ENCODE measurements at places on chromosomes 12 and 14.

DNA sequence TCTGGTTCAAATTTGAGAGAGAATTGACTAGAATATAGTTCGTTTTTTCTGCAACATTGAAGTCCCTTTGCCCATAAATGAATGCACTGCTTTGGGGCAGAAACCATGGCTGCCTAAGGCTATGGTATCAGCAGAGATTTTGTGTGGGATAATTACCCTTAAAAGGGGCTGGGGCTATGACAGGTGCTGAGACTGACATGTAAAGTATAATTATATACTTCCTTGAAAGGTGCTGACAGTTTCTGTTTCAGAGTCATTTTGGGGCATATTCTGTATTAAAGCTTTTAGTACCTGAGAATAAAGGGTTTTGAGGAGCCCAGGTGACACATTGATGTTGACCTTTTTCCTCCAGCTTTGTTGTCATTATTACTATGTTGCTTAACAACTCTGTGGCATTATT, 150.3 kb upstream of the PTPRQ start:
- no peak for DNase-seq

- no peak for DNase-seq
These were observed 3.2 kb downstream of the SERPINA9 start for GRCh38 chr14:94472842-94473241.

DNA sequence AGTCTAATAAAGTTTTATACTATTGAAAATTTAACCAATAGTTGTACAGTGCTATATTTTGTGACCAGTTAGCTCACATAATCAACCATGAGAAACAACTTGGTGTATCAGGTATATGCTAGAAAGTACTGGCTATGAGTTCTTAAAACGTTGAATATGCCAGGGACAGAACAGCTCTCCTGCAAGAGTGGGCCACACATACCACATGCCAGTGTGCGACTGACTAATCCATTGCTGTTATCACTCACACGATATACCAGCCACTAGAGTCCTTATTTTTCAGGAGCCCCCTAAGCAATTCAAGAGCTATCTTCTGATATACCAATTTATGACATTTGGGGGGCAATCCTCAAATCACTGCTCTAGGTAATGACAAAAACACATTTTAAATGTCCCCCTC, 9.5 kb downstream of the PKP2 start:
- DNase-seq, result no peak

- DNase-seq, result no peak
These were observed 5.8 kb downstream of the KERA start for GRCh38 chr12:91052026-91052425.

DNA sequence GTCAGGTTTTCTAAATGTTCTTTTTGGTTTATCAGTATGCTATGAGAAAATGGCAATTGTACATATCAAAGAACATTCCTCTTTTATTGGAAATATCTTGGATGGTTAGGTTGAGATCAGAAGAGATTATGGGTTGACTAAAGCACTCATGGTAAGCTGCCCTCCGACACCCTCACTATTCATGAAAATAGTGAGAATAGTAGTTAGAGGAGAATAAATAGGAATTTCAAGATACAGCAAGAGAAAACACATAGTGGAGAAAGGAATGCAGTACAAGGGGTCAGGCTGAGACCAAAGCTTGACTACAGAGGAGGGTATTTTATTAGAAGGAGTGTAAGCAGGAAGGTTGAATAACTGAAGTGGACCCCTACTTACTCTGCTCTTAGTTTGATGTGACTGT, 112.5 kb downstream of the PTPRQ start:
- no peak for DNase-seq

DNA sequence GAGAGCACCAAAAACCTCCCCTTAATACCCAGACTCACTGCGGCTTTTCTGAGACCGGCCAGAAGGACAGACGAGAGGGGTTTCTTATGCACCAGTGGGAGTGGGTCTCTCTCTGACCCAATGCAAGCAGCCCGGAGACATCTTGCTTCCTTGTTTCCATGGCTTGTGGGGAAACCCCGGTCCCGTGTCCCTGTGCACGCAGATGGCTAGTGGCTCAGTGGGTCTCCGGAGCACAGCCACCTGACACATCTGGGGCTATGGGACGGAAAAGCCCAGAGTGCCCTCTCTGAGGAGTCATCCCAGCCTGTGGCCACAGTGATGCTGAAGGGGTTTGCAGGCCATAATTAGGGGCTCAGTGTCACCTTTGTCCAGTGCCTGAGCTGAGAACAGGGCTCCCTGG, 197.6 kb downstream of the PHETA1 start:
- no peak for DNase-seq

DNA sequence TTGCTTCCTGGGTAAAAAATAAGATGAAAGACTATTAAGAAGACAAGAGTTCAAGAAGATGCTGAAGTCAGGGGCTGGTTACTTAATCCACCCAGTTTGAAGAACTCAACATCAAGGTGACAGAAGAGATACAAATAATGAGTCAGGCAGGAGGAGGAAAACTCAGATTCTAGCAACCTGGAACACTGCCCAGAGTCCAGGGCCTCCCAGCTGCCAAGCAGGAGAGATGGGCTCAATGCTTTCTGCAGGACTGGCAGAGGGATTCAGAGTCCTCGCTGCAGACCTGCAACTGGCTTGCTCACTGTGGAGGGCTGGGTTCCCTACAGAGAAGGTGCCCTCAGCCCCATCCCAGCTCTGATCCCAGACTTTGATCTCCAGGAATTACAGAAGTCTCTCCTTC, 28.6 kb upstream of the CEBPE start:
- no peak for DNase-seq

GRCh38 chr12:27285403-27285802, 41.3 kb downstream of the STK38L start:
- no peak for DNase-seq

GRCh38 chr12:103657331-103657730, 70.3 kb downstream of the STAB2 start:
- no peak for DNase-seq

GRCh38 chr14:24392325-24393091, 6.3 kb upstream of the NYNRIN start:
- no peak for DNase-seq

DNA sequence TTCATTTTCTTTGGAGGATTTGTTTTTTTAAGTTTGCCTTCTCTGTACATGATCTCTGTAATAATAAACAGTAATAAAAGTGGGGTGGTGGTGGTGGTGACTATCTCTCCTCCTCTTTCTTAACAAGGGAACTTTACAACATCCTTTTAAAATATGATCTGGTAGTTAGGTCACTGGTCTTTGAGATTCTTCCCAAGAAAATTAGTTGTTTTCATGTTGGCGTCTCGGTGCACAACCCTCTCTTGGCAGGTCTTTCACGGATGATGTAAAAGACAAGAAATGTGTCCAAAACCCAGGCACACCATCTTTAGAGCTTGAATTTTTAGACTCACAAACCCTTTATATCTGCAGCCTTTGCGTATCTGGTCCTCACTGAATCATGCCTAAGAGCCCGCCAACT, 488.5 kb upstream of the TBX3 start:
- no peak for DNase-seq

- no peak for DNase-seq
These were observed 241.1 kb upstream of the DCN start for GRCh38 chr12:91423693-91424050.

DNA sequence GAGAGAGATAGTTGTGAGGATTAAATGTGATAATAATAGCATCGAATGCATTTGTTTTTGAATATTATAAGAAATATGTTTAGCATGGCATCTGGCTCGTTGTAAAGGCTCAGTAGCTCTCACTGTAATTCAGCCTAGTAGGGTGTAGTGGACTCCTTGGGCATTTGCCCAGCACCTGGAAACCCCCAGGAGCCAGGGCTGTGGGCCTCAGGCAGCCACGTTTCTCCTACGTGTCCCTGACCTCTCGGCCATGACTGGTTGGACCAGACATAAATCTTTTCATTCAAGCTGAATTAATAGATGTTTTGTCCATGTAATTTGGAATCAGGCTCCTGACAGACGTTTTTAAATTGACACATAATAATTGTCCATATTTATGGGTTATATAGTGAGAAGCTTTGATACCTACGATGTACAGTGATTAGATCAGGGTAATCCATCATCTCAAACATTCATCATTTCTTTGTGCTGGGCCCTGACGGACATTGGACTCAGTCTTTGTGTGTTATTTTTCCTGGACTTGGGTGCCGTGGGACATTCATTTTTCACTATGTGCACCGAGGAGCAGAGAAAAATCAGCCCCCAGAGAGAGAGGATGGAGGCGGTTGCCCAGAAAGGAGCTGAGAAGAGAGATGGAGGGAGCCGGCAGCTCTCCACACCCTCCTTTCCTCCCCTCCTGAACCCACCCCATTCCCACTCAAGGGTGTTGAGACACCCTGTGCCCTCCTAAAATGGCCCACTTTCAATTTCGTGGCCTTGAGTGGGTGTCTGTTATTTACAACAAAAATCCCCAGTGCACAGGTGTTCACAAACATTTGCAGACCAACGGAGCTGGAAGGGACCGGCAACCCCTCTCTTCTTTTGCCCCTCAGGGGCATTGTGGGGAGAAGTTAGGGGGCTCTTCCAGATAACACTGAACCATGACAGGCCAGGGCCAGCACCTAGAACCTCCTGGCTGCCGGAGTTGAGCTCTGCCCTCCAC, 296.4 kb downstream of the DPF3 start:
- no peak for DNase-seq

DNA sequence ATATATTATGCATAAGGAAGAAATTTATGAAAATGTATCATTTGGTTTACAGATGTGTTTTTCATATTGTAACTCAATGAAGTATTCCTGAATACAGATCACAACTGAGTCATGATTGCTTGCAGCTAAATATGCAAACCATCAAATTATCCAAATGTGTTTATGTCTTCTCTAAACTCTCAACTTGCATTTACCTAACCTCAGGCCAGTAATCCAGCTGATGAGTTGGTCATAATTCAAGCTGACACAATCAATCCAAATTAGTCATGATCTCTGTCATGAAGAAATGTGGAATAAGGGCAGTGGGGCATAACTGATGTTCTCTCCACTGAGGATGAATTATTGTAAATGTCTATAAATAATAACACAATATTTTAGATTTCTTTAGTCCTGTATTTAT, 104.8 kb upstream of the CNTN1 start:
- DNase-seq, result no peak

GRCh38 chr12:68673788-68674187, 13.0 kb upstream of the NUP107 start:
- no peak for DNase-seq

- DNase-seq, result no peak
These were observed 193.6 kb upstream of the RASSF8 start for GRCh38 chr12:25764892-25765291.

DNA sequence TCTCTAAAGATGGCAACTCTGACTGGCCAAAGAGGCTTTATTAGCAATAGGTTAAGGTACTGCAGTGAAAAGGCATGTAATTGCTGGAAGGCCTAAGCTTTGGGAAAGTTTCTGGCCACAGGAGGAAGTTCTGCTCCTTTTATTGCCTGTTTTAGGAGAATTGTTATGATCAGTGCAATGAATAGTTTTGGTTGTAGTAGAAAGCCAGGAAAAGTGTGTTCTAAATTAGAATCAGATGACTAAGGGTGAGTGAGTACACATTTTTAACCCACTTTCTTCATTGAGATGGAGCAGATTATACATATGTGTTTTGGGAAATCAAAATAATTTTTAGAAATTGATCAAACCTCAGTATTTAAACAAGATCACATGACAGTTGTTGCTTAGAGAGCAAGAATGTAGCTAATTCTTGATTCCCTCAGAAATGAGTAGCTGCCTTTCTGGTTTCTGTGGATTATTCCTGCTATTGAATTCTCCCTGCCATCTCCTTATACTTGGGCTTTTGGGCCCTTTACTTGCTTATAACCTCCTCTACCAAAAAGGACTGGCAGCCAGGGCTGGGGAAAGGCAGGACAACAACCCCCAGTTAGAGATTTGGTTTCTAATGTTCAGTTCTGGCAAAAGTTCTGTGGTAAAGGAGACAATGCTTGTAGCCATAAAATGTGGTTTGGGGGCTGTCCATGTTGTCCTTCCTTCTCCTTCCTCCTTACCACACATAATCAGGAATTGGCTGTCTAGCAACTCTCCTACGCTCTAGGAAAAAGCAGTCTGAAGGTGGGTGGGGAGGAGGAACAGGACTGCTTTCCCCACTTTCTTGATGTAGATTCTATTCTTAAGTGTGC, 217.1 kb downstream of the SLC38A4 start:
- DNase-seq, result no peak

GRCh38 chr12:59386236-59386635, 209.6 kb upstream of the SLC16A7 start:
- no peak for DNase-seq

DNA sequence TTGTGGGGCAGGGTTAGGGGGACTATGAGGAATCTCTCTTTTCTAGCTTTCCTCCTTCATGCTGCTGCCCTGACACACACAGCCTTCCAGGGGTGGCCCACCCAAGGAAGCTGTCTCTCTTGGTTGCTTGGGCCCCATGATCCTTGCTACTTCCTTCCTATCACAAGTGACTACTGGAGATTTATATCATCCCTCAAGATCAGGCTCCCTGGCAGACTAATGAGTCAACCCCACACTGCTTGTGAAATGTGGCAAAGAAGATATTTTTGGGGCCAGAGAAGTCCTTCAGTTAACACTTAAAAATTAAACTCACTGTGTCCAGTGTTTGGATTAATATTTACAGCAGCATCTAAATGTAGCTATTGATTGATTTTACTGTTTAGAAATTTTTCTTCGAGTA, 1.5 kb downstream of the OR4E1 start:
- no peak for DNase-seq

DNA sequence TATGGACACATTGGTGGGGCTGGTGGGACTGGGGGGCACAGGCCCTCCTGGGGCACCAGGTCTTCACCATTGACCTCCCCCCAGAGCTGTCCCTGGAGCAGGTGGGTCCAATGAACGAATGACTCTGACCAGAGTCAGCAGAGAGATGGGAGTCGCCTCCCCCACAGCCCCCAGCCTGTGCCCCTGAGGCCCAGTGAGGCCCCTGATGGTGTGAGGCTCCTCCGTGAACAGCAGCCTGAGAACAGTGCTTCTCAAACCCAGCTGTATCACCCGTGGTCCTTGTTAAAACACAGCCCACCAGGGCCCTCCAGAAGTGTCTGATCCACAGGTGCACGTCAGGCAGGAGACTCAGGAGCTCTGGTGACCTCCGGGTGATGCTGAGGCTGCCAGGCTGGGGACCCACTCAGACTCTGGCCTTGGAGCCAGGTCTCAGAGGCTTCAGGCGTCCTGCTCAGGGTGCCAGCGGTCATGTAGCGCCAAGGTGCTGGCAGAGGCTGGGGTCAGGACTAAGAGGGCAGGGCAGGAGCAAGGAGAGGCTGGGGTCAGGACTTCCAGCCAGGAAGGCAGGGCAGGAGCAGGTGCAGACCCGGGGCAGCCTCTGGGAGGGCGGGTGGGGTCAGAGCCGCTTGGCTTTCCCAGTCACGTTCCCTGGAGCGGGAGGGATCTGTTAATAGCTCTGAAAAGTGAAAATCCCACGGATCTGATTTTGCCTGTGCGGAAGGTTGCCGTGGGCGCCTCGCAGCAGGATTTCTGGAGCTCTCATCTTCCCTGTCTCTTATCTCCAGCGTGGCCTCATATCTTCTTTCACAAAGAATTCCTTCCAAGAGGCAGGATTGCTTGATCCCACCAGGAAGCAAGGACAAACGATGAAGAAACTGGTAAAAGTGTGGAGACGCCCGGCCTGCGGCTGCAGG, 35.0 kb downstream of the GALNT9 start:
- no peak for DNase-seq
